ENCODE measurements at places on chromosomes 3 and 15.

- DNase-seq: no peak
Observed at GRCh38 chr15:78170848-78171773, 21.9 kb downstream of the IDH3A start.

DNA sequence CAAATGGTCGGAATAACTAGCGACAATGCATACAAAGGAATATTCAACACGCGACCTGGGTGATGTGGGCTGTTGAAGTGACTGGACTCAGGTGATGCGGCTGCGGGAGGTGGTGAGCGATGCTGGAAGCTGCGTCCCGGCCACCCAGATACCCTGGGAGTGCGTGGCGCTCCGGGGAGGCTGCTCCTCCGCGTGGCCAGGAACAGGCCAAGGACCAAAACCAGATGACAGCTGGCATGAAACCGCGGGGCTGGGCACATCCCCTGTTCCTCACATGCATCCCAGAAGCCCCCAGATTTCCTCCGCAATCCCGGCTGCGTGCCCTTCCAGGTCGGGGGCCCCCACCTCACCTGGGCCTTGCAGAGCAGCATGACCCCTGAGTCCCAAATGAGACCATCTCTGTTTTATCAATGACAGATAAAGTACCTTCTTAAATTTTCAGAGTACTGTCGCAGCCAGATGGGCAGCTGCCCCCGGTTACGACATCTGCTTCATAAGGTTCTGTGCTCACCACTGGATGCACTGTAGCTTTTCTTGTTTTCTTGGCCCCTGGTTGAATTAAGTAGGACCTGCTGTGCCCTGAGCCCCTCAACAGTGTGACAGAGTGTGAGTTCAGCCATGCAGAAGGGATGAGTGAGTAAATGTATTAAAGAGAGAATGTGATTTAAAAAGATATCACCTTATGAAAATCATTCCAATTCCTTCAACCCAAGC, 278.2 kb downstream of the GABRG3 start:
- DNase-seq: no peak

DNA sequence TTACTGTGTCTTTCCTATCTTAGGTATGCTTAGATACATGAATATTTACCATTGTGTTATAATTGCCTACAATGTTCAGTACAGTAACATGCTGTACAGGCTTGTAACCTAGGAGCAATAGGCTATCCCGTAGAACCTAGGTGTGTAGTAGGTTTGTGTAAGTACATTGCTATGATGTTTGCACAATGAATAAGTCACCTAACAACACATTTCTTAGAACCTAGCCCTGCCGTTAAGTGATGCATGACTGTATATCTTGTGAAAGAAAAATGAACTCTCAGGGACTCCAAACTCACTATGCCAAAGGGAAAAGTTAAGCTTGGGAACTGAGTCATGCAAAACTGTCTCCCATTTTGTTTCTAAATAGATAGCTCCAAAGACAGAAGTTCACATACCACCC, 91.5 kb upstream of the ACP3 start:
- no peak for DNase-seq

DNA sequence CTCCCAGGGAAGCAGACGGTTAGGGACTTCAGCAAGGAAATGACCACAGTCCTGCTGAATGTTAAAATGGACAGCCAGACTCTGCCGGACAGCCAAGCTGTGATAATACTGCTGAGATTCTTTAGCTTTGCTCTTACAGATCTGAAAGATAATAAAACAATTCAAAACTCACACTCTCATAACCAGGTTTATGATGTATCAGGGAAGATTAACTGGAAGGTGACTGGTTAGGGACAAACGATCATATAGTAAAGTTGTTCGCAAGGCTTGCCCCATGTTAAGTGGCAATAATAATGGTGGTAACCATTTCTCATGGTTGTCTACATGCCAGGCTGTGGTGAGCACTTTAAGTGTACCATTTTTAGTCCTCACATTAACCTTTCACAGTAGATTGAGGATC, 44.3 kb upstream of the TSPAN3 start:
- DNase-seq: no peak

DNA sequence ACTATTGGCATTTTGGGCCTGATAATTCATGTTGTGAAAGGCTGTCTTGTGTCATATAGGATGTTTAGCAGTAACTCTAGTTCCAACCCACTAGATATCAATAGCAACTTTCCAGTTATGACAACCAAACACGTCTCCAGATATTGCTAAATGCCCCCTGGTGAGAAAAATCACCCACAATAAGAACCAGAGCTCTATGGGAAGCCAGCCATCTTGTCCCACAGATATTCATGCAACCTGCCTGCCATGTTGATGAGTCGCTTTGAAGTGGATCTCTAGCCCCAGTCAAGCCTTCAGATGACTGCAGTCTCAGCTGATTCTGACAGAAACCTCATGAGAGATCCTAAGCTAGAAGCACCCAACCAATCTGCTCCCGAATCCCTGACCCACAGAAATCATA, 5.6 kb upstream of the TNIK start:
- no peak for DNase-seq

DNA sequence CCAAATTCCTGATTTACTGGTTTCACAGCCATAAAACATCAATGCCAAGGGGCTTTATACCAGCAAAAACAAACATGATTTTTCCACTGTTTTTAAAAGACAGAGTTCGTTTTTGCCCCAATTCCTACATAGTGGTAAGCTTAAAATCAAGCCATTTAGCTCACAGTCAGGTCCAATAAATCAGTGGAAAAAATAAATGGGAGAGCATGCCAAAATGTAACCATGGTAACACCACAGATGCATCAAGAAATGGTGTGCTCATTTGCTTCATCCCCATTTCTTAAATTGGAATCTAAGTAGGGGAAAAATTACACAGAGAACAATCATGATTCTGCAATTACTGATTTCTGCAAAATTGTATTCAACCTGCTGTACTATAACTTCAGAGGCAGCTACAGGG, 418.8 kb downstream of the MAGI1 start:
- DNase-seq: no peak

- DNase-seq: no peak
Observed at GRCh38 chr3:44802011-44802410, 40.4 kb downstream of the KIF15 start.

DNA sequence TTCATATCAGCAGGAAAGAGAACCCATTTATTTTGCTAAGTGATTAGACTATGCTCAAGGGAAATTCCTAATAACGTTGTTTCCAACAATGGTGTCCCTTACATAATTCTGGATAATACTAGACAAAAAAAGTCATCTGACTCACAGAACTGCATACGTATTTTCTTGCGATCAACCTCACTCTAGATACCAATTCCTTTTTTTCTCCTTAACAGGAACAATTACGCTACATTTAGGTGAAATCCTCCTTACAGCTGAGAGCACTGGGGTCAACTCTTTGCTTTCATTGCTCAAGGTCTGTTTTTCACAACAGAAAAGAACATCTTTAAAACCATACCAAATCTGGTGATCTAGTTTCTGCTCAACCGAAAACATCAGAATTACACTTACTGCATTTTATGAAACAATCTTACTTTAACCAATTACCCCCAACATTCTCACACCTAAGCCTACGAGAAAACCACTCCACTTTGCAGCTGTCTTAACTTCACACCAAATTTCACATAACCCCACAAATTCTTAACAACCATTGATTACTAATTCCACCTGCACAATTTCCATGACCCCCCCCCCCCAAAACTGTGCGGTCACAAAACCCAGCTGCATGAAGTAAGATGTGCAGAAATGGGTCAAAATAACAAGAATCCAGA, 61.2 kb upstream of the ICE2 start:
- DNase-seq: no peak

DNA sequence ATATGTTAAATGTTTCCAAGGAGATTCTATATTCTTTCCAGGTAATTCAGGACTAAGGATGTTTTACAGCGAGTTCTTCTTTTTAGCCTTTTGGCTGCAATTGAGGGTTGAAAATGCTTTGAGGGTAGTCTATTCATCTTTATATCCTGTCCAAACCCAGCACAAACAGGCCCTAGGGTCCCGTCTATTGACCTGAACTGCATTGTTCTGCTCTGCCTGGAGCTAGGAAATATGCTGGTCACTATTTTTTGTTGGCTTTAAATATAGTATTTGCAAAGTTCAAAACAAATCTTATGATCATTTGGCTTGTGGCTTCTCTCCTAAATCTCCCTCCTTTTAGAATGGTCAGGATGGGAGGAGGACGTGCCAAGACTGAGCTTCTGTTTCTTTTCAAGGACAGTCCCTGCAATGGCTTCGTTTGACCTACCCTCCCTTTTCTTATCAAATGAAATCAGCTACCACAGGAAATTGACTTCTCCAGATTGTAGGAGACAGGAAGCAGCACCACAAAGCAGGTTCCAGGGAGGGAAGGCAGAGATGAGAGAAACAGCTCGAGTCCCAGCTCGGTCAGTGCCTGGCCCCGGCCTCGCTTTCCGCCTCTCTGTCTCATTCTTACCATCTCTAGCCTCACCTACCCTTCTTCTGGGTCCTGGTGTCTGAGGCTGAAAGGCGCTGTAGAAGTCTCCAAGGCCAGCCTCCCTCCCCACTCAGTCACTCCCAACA, 27.6 kb upstream of the NRROS start:
- no peak for DNase-seq

GRCh38 chr15:78057803-78058202, 19.7 kb downstream of the TBC1D2B start:
- DNase-seq: no peak

DNA sequence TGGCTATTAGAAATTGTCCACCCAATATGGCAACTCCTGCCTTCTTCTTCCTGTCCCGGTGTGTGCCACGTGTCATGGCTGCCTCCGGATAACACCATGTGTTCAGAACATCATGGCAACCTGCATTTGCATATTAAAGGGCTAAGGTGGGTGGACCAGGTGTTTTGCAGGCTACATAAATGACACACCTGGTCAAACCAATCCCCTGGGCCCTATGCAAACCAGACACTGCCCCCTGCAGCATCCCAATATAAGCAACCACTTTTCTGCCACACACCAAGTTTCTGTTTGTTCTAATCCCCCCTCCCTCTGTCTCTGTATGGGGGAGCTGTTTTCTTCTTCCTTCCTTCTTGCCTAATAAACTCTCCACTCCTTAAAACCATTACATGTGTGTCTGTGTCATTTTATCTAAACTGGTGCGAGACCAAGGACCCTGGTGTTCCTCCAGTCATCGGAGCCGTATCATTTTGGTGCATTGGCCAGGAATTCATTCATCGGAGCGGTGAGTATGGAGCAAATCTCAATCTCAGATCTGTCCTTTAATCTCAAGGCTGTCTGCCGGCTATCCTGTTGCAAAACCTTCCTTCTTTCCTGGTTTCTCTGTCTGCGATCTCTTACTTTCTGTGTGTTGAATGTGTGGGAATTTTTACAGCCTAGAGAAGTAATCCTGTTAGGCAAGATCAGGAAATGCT, 44.5 kb downstream of the NCEH1 start:
- no peak for DNase-seq

- no peak for DNase-seq
Observed at GRCh38 chr3:197749315-197749600, 425 bp upstream of the FYTTD1 start.

DNA sequence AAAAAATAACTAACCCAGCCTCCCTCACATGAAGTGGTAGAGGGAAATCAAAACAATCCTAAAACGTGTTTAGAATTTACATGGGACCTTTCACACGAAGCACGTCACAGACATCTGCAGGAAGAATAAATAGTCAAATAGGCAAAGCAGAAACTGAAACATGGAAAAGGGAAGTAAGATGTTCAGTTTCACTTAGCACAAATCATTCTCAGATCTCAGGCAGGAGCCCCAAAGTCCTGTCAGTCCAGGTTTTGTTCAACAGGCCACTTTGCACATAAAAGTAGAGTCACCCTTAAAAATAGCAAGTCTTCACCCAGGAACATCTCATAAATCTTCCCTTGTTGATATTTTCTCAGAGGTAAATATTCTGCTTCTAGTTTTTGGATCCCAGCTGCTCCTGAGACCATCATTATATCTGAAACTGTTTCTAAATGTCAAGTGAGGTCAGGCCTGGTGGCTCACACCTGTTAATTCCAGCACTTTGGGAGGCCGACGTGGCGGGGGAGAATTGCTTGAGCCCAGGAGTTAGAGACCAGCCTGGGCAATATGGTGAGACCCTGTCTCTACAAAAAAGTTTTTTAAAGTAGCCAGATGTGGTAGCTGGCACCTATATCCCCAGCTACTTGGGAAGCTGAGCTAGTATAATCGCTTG, 1.9 kb downstream of the RUBCN start:
- no peak for DNase-seq

- no peak for DNase-seq
Observed at GRCh38 chr15:94460624-94461023, 229.3 kb downstream of the MCTP2 start.

DNA sequence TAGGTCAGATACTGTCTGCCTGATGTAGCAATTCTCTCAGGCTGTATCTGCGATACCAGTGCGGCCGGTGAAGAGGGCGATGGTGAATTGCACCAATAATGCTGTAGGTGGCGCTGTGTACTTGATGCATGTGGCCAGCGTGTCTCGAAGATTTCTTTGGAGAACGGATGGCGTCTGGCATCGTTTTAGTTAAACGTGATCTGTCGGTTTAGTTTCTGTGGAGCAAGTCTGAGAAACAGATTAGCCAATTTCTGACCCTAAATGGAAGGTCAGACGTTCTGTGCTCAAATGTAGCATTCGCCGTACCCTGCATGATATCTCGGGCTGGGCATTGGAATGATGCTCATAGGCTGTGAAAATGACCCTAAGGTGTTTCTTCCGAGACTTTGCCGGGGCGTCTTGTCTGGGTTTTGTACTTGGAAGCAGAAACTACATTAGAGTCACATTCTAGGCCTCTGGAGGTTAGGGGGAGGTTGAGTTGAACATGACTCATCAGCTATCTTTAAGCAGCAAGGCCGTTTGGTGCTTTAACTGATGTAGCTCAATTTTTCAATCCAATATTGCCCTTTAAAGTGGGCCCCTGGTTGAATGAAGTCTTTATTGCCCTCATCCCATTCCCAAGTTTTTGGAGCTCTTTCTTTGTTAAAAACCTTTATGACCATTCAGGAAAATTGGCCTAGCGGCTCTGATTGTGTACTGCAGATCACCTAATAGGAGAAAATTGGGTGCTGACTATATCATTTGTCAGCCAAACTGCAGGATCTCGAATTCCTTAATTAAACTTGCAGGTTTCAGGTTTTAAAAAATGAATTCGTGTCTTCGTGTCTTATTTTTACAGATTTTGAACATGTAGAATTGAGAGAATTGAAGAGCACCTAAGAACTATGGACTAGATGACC, 80.0 kb downstream of the SQOR start:
- DNase-seq: no peak

DNA sequence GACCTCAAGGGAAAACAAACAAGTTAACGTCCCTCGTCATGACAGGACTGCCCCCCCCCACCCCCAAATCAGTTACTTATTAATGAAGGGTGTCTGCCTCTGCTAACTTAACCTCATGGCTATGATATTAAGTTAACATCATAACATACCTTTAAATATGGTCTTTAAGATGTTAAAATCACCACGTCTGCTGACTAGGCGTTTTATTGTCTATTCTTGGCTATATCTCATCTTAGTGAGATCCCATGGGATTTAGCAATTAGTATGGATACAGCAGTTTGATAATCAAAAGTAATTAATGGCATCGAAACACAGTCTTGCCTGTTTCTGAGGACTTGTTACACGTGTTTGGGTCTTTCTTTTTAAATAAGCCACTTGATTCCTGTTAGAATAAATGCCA, 186.9 kb downstream of the FOXB1 start:
- DNase-seq: no peak

GRCh38 chr15:57152666-57153539, 223.4 kb upstream of the CGNL1 start:
- no peak for DNase-seq

GRCh38 chr3:187406927-187407326, 38.7 kb downstream of the RTP4 start:
- no peak for DNase-seq

GRCh38 chr3:46095307-46095706, 68.0 kb upstream of the XCR1 start:
- no peak for DNase-seq
